ENCODE measurements at places on chromosomes 12 and 14. TPM values are rescaled to one million over a fixed set of nuclear protein-coding genes. Genes with fewer than 3 reads are reported as not detected.

Gene KCNMB4
- total RNA-seq, result 7.2 TPM

DNA sequence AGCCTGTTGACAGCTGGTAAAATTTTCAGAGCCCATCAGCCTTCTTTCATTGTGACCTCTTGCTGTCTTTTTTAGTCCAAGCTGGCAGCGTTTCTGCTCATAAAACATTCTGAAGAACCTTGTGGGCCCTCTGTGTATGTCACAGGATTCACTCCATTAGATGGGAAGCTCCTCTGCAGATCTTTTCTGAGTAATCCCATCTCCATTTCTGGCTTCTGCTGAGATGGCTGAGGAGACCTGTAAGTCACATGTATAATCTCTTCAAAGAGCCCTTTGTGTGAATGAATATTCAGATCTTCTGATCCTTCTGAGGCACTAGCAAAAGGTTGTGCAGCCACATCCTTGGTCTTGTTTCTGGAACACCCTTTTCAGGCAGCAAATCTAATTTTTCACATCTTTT is 2.8 kb downstream of the RXYLT1 start:
- no peak overlapping the region for H3K27ac ChIP-seq
- H3K27me3 ChIP-seq, result no peaks in the 10 kb centered on the region
- no peak for ATAC-seq
- H3K36me3 ChIP-seq, result no peaks in the 10 kb centered on the region
- H3K4me3 ChIP-seq, result no peak overlapping the region

GRCh38 chr12:22543246-22544037 is 900 bp downstream of the C2CD5 start:
- H3K36me3 ChIP-seq, result no peaks in the 10 kb centered on the region
- H3K4me1 ChIP-seq, result no peaks in the 10 kb centered on the region
- peak; percentile 20 for ATAC-seq
- H3K27me3 ChIP-seq, result no peaks in the 10 kb centered on the region

Gene B4GALNT3
- total RNA-seq, result 1.6 TPM

GRCh38 chr14:24837280-24838046 is 203.5 kb upstream of the GZMB start:
- no peaks in the 10 kb centered on the region for H3K27me3 ChIP-seq
- peaks cover 22% of the 10 kb centered on the region for H3K4me1 ChIP-seq
- H3K36me3 ChIP-seq, result no peaks in the 10 kb centered on the region
- no peak for ATAC-seq

GRCh38 chr12:53096089-53096741 is 1.3 kb upstream of the IGFBP6 start:
- peak overlapping the region; percentile 95 for H3K27ac ChIP-seq
- peaks cover 32% of the 10 kb centered on the region for H3K4me1 ChIP-seq

Gene OTX2
- not detected for total RNA-seq

Gene PAPLN
- 26.7 TPM for total RNA-seq

Gene HOXC9
- not detected for total RNA-seq

GRCh38 chr12:99746538-99746937 is 99.0 kb downstream of the GARIN6 start:
- H3K4me1 ChIP-seq, result no peaks in the 10 kb centered on the region
- H3K36me3 ChIP-seq, result no peaks in the 10 kb centered on the region
- no peaks in the 10 kb centered on the region for H3K27me3 ChIP-seq
- no peak overlapping the region for H3K27ac ChIP-seq
- no peak for ATAC-seq
- no peak overlapping the region for H3K4me3 ChIP-seq

DNA sequence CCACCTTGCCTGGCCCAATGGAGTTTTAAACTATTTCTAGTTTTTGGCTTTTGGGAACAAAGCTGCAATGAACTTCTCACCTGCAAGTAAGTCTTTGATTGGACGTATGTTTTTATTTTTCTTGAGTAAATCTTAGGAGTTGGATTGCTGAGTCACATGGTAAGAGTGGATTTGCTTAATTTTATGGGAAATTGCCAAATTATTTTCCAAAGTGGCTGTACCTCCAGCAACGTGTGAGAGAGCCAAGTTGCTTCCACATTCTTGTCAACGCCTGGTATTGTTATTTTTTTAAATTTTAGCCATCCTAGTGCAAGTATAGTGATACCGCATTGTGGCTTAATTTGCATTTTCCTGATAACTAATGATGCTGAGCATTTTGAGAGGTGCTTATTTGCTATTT is 136.6 kb downstream of the LMNTD1 start:
- H3K4me1 ChIP-seq, result no peaks in the 10 kb centered on the region
- H3K4me3 ChIP-seq, result no peak overlapping the region
- no peaks in the 10 kb centered on the region for H3K36me3 ChIP-seq
- H3K27me3 ChIP-seq, result no peaks in the 10 kb centered on the region
- no peak overlapping the region for H3K27ac ChIP-seq

DNA sequence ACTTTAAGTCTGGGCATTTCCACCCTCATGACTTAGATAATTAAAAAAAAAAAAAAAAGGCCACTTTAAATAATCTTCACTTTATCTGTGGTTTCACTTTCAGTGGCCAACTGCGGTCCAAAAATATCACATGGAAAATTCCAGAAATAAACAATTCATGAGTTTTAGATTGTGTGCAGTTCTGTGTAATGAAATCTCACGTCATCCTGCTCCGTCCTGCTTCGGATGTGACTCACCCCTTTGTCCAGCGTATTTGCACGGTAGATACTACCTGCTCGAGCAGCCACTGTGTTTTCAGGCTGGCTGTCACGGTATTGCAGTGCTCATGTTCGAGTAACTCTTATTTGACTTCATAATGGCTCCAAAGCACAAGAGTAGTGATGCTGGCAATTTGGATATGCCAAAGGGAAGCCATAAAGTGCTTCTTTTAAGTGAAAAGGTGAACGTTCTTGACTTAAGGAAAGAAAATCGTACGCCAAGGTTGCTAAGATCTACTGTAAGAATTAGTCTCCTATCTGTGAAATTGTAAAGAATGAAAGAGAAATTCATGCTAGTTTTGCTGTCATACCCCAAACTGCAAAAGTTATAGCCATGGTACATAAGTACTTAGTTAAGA is 2.4 kb downstream of the E2F7 start:
- H3K27ac ChIP-seq, result no peak overlapping the region
- no peaks in the 10 kb centered on the region for H3K36me3 ChIP-seq
- peak overlapping the region; percentile 17 for H3K4me3 ChIP-seq
- no peak for ATAC-seq
- peaks cover 24% of the 10 kb centered on the region for H3K27me3 ChIP-seq
- H3K4me1 ChIP-seq, result no peaks in the 10 kb centered on the region

DNA sequence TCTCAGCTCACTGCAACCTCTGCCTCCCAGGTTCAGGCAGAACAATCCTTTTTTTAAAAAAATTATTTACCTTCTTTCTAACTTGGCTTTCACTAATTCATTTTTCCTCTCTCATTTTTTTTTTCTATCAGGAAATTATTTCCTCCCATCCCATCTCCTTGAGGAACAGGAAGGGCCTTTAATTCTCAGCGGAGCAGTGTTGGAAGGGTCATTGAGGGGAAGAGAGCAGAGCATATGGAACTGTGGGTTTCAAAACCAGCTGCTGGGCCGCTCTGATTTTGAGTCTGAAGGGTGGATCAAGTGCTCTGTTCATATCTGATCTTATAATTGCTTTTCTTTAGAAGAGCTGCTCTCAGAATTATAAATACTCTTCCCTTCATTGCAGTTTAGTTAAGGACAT is 29.0 kb downstream of the NUBPL start:
- H3K27ac ChIP-seq, result no peak overlapping the region
- no peak for ATAC-seq
- H3K36me3 ChIP-seq, result no peaks in the 10 kb centered on the region

Gene MYF6
- total RNA-seq, result not detected

DNA sequence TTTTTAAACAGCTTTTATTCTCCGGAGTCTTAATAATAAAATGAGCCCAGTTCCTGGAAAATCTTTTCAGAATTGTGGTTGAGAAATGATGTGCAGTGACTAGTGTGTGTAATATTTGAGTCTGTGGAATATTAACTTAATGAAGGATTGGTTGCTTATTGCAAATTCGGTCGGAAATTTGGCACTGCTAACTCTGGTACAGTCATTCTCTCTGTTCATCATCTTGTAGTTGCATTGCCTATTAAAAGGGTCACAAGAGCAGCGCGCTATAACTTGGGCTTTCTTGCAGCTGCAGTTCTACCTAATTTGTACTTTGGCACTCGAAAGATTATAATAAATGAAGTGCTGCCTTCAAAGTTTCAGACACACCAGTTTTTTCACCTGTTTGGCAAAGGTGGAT is 146.0 kb downstream of the FLRT2 start:
- H3K27ac ChIP-seq, result no peak overlapping the region
- no peak for ATAC-seq
- no peaks in the 10 kb centered on the region for H3K27me3 ChIP-seq
- no peaks in the 10 kb centered on the region for H3K36me3 ChIP-seq
- no peak overlapping the region for H3K4me3 ChIP-seq

Gene GARIN6
- total RNA-seq, result not detected

- H3K27ac ChIP-seq, result no peak overlapping the region
- peaks cover 94% of the 10 kb centered on the region for H3K36me3 ChIP-seq
- ATAC-seq, result no peak
- H3K4me3 ChIP-seq, result no peak overlapping the region
Measured at GRCh38 chr14:105223770-105224544, 24.4 kb upstream of the BTBD6 start.

DNA sequence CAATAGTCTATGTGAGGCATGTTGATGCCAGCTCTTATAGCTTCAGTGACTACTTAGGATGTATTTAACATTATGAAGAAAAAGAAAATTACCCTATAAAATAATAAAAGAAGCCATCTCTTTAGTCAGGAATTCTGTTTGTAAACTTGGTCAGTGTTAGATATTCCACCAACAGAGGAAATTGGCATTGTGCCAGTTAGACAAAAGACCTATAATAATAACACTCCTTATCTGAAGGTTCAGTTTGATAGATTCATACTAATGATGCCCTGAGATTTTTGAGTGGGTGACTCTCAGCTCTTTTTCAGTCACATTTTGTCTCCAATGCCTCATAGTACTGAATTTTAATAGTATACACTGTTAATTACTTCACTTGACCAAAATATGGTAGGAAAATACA is 6.6 kb downstream of the SYT10 start:
- no peaks in the 10 kb centered on the region for H3K36me3 ChIP-seq
- no peaks in the 10 kb centered on the region for H3K4me1 ChIP-seq
- peaks cover 16% of the 10 kb centered on the region for H3K27me3 ChIP-seq
- H3K27ac ChIP-seq, result no peak overlapping the region

- no peaks in the 10 kb centered on the region for H3K27me3 ChIP-seq
- no peak for ATAC-seq
- no peaks in the 10 kb centered on the region for H3K4me1 ChIP-seq
- H3K36me3 ChIP-seq, result no peaks in the 10 kb centered on the region
- no peak overlapping the region for H3K4me3 ChIP-seq
- no peak overlapping the region for H3K27ac ChIP-seq
Measured at GRCh38 chr12:46808317-46808716, 17.5 kb downstream of the SLC38A4 start.
